Natural killer cell (primary cell): ENCODE measurements at places on chromosomes 1 and 21. TPM values are rescaled to one million over a fixed set of nuclear protein-coding genes. Genes with fewer than 3 reads are reported as not detected.

- DNase-seq = no peak
These were observed 12.6 kb downstream of the KIAA0040 start for GRCh38 chr1:175179837-175180590.

DNA sequence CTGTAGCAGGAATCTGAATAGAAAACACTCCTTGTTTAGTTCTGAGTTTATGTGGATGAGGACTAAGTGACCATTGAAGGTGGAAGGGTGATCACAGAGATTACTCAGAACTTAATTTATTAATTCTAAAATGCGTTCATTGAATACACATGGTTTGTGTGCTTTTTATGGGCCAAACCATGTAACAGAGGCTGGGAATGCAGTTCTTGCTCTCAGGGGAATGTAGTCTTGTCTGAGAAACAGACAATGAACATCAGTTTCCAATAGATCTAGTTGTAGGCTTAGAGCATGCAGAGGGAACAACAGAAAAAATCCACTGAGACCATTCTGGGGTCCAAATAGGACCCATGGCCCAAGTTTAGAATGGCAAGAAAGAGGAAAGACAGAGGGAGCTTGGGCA lies 46.1 kb downstream of the ITSN1 start:
- DNase-seq = no peak

GRCh38 chr1:195193134-195193533 lies 1415.1 kb downstream of the KCNT2 start:
- DNase-seq = no peak

DNA sequence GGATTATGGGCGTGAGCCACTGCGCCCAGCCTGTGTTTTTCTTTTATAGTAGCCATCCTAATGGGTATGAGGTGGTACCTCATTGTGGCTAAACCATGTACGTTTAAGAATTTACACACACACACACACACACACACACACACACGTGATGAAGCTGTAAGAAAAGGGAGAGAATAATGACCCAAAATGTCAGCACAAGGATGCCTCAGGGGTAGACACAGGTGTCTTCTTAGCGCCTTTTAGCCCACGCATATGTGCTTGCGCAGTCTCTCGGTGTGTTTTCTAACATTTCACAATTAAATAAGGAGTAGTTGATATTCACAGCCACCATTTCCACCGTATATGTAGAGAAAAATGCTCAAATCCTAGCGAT lies 782 bp upstream of the PFKL start:
- DNase-seq = peak; percentile 52

DNA sequence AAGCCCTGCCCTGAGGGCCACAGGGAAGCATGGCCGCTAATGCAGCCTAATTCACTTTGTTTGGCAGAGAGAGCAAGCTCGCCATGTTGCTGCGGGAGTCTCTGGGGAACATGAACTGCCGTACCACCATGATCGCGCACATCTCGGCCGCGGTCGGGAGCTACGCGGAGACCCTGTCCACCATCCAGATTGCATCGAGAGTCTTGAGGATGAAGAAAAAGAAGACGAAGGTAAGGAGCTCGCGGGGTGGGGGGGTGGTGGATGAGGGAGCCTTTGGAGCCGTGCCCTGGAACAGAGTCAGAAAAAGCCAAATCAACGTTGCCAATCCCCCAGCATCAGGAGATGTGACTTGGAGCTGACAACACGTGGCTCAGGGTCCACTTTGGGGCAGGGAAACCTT lies 529.4 kb downstream of the KIF26B start:
- no peak for DNase-seq

DNA sequence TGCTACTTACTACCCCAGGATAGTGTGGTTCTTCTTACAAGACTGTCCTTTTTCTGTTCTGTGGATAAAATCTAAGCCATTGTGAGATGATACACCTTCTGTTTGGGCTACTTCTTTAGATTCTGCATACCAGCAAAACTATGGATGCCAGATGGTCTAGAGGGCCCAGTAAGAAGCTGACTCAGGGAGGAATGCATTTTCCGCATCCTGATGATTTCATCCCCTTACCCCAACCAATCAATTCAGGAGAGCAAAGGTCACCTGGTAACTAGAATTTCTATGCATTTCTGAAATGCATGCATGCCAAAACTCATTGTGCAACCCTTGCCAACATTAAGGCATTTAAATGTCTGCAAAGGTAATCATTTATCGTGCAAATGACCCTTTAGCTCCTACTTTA lies 285.7 kb upstream of the ZP4 start:
- no peak for DNase-seq

GRCh38 chr1:208161656-208162375 lies 82.4 kb downstream of the PLXNA2 start:
- DNase-seq = no peak

The ADCY10 gene
- total RNA-seq = 1.00 TPM

The RNF186 gene
- total RNA-seq = not detected

The SYCP1 gene
- total RNA-seq = not detected
